Natural killer cell treated with Interleukin-12 subunit alpha and Interleukin-12 subunit beta and Interleukin-15 and Interleukin-18, amount 100 ng/mL, for 72 hours (primary cell): ENCODE measurements at places on chromosomes 13 and 19.

GRCh38 chr19:35919306-35919705, 11.2 kb upstream of the TYROBP start:
- no peak for DNase-seq
- H3K27ac ChIP-seq = no peak overlapping the region
- peaks cover 5% of the 10 kb centered on the region for H3K4me1 ChIP-seq
- H3K36me3 ChIP-seq = no peaks in the 10 kb centered on the region

DNA sequence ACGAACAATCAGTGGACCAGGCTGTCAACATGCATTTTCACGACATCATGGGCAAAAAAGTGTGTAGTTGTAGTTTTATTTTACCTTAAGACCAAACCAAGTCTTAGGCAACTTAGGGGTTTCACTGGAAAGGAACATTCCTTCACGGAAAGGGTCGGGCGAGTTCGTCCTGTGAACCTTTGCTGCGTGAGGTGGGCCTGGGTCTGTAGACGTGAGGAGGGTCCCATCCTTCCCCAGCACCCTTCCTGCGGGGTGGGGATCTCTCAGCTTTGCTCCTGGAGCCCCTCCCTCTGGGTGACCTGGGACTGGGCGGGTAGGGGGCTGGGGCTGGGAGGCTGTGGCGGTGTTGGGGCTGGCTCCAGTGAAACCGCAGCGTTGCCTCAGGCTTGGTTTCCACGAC, 12.3 kb upstream of the RPS15 start:
- H3K27ac ChIP-seq = no peak overlapping the region
- H3K4me3 ChIP-seq = no peak overlapping the region
- no peak for DNase-seq
- no peaks in the 10 kb centered on the region for H3K4me1 ChIP-seq
- peaks cover 12% of the 10 kb centered on the region for H3K36me3 ChIP-seq
- H3K27me3 ChIP-seq = no peaks in the 10 kb centered on the region

GRCh38 chr13:45807520-45808099, 43.9 kb downstream of the SIAH3 start:
- no peaks in the 10 kb centered on the region for H3K36me3 ChIP-seq
- no peaks in the 10 kb centered on the region for H3K4me1 ChIP-seq
- H3K27me3 ChIP-seq = peaks cover 15% of the 10 kb centered on the region
- no peak overlapping the region for H3K27ac ChIP-seq
- DNase-seq = no peak
- H3K4me3 ChIP-seq = no peak overlapping the region

GRCh38 chr13:112729408-112729807, 39.6 kb downstream of the ATP11A start:
- H3K4me3 ChIP-seq = no peak overlapping the region
- DNase-seq = no peak
- peaks cover 8% of the 10 kb centered on the region for H3K4me1 ChIP-seq
- no peak overlapping the region for H3K27ac ChIP-seq
- no peaks in the 10 kb centered on the region for H3K27me3 ChIP-seq
- no peaks in the 10 kb centered on the region for H3K36me3 ChIP-seq

- no peak for DNase-seq
- no peaks in the 10 kb centered on the region for H3K27me3 ChIP-seq
- no peaks in the 10 kb centered on the region for H3K4me1 ChIP-seq
- H3K4me3 ChIP-seq = no peak overlapping the region
- no peaks in the 10 kb centered on the region for H3K36me3 ChIP-seq
Measured at GRCh38 chr13:89609318-89609717, 1738.2 kb upstream of the MIR17HG start.

DNA sequence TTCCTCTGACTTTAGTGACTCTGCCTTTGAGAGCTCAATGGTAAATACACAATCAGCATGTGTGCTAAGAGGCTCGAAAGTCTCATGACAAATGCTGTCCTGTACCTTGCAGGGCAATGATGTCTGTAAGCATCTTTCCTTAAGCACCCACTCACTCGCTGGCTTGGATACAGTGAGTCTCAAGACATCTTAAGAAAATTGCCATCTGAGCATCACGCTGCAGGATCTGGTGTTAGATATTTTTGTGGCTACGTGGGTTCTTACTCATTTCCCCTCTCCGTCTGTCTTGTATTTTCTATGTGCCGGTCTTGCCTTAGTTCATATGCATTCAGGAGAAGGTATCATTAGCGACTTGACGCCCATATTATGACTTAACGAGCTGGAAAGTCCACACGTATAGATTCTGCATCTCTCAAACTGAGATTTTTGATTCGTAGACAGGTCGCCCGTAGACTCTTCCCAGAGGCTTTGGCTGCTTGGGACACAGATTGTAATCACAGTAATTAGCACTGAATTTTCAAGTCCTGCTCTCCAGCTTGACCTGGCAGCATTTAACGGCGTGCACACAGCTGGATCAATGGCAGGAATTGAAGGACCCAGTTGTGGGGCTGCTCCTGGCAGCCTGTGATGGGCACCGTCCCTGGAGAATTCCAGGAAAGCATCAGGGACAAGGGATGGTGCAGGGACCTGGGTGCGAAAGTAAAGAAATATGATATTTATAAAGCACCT, 231.2 kb downstream of the ZIC5 start:
- no peak for DNase-seq
- no peaks in the 10 kb centered on the region for H3K27me3 ChIP-seq
- H3K36me3 ChIP-seq = no peaks in the 10 kb centered on the region
- H3K4me3 ChIP-seq = no peak overlapping the region
- peaks cover 4% of the 10 kb centered on the region for H3K4me1 ChIP-seq
- no peak overlapping the region for H3K27ac ChIP-seq

GRCh38 chr19:55196803-55197202, 12.5 kb downstream of the PTPRH start:
- no peak for DNase-seq
- no peak overlapping the region for H3K4me3 ChIP-seq
- H3K4me1 ChIP-seq = no peaks in the 10 kb centered on the region
